ENCODE measurements at places on chromosomes 16 and 17.

GRCh38 chr17:75576661-75577060 lies 10.9 kb upstream of the MYO15B start:
- DNase-seq = no peak

DNA sequence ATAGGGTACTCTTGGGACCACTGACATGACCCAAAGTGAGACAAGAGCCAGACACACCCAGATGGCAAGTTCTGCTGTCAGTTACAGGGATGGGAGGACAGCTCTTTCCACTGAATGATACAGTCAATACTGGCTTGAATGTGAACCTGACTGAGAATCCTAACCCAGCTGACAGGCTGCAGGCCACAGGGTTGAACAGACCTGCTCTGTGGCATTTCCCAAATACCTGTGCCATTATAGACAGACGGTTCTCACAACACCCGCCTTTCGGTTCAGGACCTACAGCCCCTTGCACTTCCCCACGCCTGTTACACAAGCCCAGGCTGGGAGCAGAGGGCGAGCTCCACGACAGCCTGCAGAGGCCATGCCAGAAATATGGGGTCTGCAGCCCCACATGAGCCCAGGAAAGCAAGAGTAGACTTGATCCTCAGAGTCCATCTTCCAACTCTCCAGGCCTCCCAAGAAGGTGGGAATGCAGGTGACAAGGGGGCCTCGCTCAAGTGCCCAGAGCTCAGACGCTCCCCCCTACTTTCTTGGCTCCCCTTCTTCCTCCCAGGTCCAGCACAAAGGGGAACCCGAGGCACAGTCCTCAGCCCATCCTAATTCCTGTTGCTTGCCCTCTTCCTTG lies 314.3 kb downstream of the SOX9 start:
- DNase-seq = no peak

- no peak for DNase-seq
Measured at GRCh38 chr17:41666237-41666641, 22.4 kb upstream of the EIF1 start.

DNA sequence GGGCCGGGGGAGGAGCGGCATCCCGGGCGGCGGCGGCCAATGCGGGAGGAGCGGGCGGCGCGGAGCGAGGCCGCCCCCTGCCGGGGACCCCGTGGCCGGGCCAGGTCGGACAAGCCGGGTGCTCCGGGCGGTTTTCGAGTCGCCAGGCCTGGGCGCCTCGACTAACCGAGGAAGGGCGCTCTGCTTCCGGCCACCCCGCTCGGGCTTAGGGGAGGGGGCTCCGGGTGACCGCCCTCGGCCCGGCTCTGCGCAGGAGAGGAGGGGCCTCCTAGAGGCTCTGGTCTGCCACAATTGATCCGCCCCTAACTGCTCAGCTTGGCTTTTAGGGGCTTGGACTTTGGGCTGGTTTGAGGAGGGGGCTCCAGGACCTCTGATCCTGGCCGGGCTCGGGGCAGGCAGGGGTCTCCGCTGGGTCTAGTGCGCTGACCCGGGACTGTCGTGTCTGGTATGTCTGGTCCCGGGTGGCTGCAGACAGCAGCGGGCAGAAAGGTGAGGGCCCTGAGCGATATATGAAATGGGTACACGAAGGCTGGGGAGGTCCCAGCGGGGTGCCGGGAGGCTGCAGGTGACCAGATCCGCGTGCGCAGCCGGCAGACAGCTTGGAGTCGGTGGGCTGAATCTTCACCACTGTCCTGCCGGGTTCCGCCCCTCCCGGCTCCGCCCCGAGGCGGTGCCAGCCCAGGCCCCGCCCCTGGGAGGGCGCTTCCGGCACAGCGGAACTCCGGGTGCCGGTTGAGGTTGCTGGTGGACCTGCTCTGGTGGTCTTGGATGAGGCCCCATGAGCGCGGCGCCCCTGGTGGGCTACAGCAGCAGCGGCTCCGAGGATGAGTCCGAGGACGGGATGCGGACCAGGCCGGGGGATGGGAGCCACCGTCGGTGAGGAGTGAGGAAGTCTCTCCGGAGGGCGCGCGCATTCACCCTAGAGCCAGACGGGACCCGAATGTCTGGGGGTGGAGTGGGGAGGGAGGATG lies at the start of gene USB1:
USB1 (plus strand) TSS at position 702 of the 971 bp plus-strand sequence; CDS start at position 779, 77 bp downstream.
- peak; percentile 45 for DNase-seq

GRCh38 chr17:41648411-41649195 lies 24.2 kb upstream of the KRT17 start:
- no peak for DNase-seq

- DNase-seq = no peak
Measured at GRCh38 chr17:13351046-13351445, 250.7 kb downstream of the HS3ST3A1 start.

DNA sequence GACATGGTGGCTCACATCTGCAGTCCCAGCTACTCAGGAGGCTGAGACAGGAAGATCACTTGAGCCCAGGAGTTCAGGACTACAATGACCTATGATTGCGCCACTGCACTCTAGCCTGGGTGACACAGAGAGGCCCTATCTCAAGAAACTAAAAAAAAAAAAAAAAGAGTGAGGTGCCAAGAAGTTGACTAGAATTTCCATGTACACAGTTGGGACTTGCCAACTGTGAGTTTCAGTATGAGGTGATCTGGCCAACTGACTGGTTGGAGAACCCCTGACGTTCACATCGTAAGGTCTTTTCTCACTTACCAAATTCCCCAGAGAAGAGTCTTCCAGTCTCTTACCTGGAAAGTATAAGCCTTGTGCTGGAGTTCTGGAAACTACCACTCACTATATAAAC lies 3.1 kb upstream of the MED11 start:
- DNase-seq = no peak

- no peak for DNase-seq
Measured at GRCh38 chr17:36485027-36485426, 1.5 kb upstream of the ZNHIT3 start.

- DNase-seq = no peak
Measured at GRCh38 chr17:11999696-12000095, 2.4 kb upstream of the ZNF18 start.

DNA sequence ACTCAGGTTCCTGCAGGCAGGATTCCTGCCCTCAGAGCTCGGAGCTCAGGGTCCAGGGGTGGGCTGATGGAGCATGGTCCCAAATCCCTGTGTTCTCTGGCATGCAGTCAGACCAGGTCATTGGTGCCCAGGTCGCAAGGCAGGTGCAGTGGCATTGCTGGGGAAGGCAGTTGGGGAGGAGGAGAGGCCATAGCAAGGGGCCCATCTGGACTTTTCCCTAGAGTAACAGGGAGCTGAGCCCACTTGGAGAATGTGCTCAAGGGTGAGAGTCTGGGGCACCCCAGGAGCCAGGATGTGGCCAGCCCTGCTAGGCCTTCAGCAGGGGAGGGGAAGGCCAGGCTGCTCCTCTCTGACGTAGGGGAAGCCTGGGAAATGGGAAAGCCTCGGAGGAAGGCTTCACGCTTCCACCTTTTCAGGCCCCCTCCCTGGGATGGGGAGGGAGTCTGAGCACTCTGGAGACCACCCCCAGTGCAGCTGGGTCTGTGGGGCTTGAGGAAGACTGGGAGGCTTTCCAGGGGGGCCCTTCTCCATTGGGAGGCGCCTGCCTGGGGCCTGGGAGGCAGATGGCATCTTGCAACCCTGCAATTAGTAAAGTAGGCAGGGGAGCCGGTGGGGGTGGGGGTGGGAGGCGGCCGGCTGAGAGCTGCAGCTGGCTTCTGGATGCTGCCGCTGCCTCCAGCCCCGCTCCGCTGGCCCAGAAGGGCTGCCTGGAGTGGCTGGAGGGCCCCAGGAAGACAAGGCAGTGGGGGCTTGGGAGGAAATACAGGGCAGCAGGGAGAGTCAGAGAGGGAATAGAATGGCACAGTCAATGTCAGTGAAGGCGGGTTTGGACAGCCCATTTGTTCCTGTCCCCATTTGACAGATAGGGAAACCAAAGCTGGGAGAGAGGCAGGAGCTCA lies 21.1 kb upstream of the DOK4 start:
- DNase-seq = no peak
